ENCODE measurements at places on chromosomes 3 and 15.

- no peak for DNase-seq
These were observed 400.7 kb upstream of the AGTR1 start for GRCh38 chr3:148297013-148297412.

DNA sequence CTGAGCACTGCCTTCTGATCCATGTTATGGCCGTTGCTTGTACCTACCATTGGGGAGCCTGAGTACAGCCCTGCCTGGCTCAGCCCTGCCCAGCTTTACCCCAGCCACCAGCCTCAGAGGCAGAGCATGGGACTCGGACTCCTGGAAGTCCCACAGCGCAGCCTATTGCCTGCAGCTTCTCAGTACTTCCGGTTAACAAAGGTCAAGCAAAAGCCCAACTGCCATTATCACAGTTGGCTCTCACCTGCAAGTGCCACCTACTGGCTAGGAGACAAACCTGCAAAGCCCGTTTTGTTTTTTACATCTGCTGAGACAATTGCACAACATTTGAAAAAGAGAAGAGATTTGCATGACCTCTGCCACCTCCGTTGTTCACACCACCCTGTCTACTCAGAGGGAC is 1081.7 kb downstream of the NAALADL2 start:
- DNase-seq, result no peak

DNA sequence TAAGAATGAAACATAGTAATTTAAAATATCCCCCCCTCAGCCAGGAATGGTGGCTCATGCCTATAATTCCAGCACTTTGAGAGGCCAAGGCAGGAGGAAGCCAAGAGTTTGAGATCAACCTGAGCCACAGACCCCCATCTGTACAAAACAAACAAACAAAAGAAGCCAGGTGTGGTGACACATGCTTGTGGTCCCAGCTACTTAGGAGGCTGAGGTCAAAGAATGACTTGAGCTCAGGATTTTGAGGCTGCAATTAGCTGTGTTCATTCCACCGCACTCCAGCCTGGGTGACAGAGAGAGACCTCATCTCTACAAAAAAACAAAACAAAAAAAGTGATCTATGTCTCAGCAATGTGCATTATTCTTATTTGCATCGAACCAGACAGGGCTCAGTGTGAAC is 800.8 kb downstream of the MCTP2 start:
- DNase-seq, result no peak

GRCh38 chr15:57198131-57198530 is 178.2 kb upstream of the CGNL1 start:
- no peak for DNase-seq

All from CD8-positive, alpha-beta memory T cell (primary cell).